ENCODE measurements at places on chromosomes 6 and 20.

DNA sequence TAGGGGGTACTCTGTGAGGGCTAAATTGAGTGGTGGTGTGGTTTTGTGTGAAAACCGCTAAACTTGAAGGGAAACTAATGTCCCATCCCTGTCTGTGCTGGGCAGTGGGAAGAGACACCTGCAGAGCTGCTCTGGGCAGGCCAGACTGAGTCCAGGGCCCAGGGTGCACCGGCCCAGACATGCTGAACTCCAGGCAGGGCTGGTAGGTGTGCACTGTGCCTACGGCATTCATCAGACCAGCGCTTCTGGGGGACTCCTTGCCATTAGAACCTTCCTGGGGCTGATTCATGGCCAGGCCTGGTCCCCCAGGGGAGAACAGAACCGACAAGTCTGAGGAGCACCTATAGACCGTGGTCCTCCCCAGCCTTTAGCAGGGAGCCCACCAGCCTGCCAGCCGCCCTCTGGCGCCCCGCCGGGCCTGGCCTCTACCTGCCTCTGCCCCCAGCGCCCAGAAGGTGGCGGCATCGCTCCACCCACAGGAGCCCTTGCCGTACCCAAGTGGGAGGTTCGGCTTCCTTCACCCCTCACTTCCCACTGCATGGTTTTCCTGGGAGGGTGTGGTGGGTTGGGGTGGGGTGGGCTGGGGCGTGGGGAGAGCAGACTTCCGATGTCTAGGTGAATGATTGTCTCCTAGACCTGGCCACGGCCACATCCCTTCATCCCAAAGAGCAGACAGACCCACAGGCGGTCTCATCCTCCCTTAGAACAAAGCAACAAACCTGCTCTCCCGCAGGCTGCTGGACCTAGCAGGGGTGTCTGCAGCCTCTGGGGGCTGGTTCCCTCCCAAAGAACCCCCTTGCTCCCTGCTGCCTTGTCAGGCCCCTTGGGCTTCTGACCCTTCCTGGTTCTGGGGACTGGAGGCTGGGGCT, 15.5 kb downstream of the CCDC167 start:
- peak; percentile 75 for DNase-seq

GRCh38 chr6:25297823-25298522, 18.8 kb downstream of the CARMIL1 start:
- DNase-seq = no peak

- no peak for DNase-seq
Measured at GRCh38 chr6:158040804-158041347, 59.2 kb downstream of the SYNJ2 start.

GRCh38 chr6:37556881-37557644, 57.4 kb upstream of the CCDC167 start:
- no peak for DNase-seq

GRCh38 chr6:167565388-167565787, 240.5 kb downstream of the TTLL2 start:
- no peak for DNase-seq

DNA sequence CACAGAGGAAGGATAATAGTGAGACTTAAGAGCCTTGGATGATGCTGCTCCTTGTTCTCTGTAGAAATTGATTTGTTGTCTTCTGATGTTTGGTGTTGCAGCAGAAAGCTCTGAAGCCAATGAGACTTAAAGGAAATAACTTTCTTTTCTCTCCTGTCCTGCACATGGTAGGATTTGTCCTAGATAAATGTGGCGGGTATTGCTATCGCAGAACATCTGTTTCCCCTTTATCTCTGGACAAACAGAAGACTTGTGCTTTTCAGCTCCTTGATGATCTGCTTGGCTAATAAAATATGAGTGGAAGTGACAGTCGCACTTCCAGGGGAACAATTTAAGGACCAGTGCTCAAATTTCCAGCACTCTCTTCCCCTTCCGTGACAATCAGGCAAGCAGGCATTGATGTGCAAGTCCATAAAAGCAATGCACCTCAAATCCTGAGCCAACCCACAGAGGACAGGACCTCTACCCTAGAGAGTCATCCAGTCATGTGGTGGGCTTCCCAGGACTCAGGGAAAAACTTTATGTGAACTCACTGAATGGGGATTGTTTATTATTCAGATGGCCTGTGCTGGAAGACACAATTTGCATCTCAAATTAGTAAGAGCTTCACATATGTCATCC, 9.9 kb upstream of the NCR2 start:
- no peak for DNase-seq

DNA sequence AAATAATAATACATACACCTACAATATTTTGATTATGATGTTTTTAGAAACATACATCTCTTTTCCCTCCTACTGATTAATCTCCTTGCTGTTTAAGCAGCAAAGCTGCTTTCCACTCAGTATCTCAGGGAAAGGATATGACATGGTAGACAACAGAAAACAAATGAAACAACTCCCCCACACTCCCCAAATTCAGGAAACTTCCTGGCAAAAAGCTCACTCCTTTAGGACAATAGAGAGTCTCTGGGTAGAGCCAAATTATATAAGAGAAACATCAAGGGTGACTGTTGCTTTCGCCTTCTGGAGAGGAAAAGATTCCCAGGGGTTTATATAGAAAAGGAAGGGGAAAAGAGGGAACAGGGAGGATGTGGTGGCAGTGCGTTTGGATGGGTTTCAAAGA, 48.7 kb upstream of the AHI1 start:
- DNase-seq = no peak

- no peak for DNase-seq
Measured at GRCh38 chr6:149093643-149094042, 223.9 kb upstream of the TAB2 start.

Measured in stimulated activated CD4-positive, alpha-beta T cell treated with anti-CD3 and anti-CD28 coated beads, TNF-alpha, amount 100 ng/mL, for 1 hour (primary cell).